ENCODE measurements at places on chromosomes 12 and 14. TPM values are rescaled to one million over a fixed set of nuclear protein-coding genes. Genes with fewer than 3 reads are reported as not detected.

DNA sequence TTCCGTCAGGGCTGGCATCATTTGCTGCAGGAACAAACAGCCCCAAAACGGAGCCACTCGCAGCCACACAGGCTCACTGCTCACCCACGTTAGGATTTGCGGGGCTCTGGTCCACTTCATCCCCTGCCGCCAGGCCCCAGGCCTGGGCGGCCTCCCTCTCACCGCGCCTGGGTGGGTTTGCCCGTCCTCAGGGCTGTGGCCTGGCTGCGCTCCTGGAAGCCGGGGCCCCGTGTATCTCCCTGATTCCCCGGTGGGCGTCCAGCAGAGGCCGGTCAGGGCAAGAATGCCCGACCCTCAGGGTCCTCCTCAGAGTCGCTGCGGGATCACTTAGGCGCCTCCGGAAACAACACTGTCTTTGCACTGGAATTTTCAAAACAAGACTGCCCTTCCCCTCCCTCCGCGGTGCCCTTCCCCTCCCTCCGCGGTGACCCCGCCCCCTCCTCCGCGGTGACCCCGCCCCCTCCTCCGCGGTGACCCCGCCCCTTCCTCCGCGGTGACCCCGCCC, 15.7 kb upstream of the FBRSL1 start:
- DNase-seq: no peak

CSAD gene
- polyA plus RNA-seq: 25.8 TPM

DNA sequence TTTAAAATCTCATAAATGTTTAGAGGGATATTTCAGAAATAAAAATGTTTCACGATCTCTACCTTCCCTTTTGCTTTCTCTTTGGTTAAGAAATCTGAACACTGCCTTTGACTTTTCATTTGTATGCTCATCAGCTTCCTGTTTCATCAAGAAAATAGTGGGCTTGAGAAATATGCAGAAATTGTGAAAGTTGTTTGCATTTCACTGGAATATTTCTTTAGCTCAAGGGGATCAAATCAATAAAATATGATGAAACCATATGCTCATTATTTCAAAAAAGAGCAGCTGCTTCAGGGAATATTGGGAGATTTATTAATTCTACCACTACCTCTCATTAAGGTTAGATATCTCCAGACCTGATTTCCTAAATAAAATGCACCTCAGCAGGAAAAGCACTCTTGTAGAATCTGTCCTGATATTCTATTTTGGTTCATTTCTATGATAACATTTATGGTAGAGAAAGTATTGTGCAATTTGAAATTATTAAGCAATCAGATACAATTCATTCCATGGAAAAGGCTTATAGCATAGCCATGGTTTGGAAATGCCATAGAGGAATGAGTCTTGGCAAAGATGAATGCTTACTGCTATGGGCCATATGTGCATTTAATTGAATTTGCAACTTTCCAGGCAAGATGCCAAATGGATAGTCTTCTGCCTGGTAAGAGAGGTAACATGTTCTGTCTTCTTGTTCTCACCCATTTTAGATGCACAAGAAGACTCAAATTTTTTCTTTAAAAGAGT, 212.6 kb upstream of the SLC16A7 start:
- no peak for DNase-seq

GRCh38 chr12:54147186-54147585, 41.6 kb downstream of the SMUG1 start:
- DNase-seq: no peak

- DNase-seq: no peak
These were observed 768 bp downstream of the OXA1L start for GRCh38 chr14:22767323-22767589.

GRCh38 chr12:4273652-4274395, at the start of gene CCND2:
TSS of gene CCND2 (plus strand) at chr12:4273762. CDS start at chr12:4274041, 279 bp downstream.
- peak; percentile 99 for DNase-seq

DNA sequence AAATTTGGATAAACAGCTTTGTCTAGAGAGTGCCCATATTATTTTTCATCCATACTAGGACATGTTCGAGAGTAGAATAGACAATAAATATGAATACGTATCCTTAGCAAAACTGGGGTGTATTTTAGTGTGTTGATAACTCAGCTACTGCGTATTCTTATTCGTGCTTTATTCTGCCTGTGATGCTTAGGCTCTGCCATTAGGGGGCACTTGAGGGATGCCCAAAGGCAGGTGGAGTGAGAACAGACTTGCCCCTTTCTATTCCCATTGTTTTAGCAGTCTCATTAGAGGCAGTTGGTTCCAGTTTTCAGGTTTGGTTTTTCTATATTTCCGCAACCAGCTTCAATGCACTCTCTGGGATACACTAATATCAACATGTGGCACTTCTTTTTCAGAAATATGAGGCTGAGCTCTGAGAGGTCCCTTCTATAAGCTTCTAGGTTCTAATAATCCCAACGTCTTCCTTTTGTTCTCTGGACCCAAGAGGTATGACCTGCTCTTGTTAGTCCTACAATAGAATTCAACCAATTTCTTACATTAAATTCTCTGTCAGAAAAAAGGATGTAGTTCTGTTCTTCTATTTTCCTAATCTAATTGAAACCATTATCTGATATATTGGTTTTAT, 985.7 kb upstream of the FBXO33 start:
- no peak for DNase-seq

DNA sequence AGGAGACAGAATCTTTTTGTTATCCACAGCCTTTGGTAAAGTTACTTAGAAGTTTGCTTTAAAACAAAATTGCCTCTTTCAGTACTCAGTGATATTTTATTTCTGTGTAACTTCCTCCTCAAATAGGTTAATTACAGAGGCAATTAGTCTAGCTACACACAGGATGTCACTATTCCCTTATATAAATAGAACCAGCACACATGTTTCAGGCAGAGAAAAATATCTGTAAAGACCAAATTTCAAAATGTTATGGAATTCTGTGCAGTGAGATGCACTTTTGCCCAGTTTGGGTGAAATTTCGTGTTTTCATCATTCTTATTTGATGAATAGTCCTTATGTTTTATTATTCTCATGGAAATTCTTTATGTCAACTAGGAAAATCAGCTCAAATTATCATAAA, 410.6 kb upstream of the SOX5 start:
- DNase-seq: no peak

DNA sequence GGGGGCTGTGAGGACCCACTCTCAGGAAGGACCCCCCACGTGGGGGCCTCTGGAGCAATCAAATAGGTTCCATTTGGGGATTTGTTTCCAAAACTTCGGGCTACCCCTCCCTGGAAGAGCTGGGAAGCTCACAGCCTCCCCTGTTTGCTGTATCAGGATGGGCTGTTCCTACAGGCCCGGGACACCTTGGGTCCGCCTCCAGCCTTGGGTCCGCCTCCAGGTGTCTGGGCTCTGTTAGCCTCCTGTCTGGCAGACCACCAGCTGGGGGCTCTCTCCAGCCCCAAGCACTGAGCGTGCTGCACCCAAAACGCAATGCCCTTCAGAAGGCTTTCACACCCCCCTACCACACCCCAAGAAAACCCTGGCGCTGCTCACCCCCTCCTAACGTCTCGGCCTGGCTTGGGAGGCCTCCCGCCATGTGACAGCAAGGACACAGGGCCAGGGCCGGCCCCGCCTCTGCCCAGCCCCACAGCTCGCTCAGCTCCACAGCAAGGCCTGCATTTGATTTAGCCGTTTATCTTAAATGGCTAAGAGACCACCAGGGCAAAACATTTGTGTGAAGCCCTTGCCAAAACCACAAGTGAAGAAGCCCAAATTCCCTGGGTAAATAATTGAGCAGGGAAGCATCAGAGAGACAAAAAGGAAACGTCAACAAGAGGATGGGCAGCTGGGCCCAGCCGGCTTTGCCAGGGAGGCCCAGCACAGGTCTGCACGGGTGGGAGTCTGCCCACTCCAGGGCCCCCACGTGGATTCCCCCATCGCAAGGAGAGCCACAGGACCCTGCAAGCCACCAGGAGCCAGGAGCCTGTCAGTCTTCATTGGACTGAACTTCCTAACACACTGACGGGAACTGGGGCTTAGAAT, 39.9 kb downstream of the BCL11B start:
- no peak for DNase-seq

Data from sigmoid colon (tissue), 7 donors.